ENCODE measurements at places on chromosomes 11 and 22.

- DNase-seq: no peak
Measured at GRCh38 chr11:32435511-32435941, at the start of gene WT1. WT1 (minus strand) TSS chr11:32435539.

GRCh38 chr22:47194476-47195155, 432.2 kb downstream of the TBC1D22A start:
- no peak for DNase-seq

- no peak for DNase-seq
Measured at GRCh38 chr11:19966441-19966840, 193.8 kb downstream of the DBX1 start.

- peak; percentile 36 for DNase-seq
Measured at GRCh38 chr11:10623797-10624761, 55.6 kb upstream of the LYVE1 start.

DNA sequence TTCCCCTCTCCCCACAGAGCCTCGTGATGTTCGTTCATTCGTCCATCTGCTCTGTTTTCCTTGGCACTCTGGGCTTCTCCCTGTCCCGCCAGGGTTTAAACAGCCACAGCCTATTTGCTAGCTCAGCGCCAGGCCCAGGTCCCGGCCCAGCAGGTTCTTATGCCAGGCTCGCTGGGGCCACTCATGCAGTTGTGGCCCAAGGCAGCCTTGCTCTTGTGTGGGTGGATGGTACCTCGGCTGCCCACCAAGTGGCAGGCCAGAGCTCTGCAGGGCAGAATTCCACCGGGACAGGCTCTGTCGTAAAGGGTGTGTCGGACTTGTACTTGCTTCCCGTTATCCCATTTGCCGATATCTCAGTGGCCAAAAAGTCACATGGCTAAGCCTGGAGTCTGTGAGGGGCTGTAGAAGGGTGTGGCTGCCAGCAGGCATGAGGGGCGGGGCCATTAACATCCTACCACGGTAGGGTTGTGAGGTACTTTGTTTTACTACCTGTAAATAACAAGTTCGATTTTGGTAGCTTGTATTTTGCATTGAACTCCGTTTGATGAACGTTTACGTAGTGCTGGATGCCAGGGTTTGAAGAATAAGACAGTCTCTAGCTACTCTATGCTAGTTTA, 7.9 kb downstream of the FAM118A start:
- no peak for DNase-seq

DNA sequence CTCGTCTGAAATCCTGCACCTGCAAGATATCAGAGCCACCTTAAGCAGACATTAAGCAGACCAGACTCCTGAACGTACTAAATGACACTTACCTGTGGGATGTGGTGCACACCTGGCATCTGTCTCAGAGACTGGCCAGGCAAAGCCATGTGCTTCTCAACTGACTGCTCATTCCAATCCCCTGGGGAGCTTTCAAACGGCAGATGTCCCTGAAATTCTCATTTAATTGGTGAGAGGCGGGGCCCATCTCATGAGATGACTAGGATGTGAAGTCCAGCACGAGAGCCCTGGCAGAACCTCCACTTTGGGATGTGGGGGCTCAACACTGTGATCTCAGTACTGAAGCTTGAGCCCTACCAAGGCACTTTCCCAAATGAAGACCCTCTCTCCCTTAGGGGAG, 84.9 kb upstream of the HMGXB4 start:
- DNase-seq: peak; percentile 91

GRCh38 chr11:107689317-107690202, 22.3 kb downstream of the SLN start:
- peak; percentile 71 for DNase-seq

DNA sequence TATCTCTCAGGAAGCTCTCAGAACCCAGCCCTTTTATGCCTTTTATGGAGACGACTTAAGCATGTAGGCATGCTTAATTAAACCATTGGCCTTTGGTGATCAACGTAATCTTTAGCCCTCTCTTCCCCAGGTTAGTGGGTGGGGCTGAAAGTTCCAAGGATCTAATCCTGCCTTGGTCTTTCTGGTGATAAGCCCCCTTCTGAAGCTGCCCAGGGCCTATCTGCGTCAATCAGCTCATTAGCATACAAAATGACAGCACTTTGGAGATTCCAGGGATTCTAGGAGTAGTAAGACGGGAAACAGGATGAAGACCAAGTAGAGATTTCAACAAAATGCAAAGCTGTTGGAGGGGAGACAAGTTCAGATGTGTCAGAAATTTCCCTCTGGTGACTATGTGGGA, 3.1 kb downstream of the FAM118A start:
- no peak for DNase-seq

DNA sequence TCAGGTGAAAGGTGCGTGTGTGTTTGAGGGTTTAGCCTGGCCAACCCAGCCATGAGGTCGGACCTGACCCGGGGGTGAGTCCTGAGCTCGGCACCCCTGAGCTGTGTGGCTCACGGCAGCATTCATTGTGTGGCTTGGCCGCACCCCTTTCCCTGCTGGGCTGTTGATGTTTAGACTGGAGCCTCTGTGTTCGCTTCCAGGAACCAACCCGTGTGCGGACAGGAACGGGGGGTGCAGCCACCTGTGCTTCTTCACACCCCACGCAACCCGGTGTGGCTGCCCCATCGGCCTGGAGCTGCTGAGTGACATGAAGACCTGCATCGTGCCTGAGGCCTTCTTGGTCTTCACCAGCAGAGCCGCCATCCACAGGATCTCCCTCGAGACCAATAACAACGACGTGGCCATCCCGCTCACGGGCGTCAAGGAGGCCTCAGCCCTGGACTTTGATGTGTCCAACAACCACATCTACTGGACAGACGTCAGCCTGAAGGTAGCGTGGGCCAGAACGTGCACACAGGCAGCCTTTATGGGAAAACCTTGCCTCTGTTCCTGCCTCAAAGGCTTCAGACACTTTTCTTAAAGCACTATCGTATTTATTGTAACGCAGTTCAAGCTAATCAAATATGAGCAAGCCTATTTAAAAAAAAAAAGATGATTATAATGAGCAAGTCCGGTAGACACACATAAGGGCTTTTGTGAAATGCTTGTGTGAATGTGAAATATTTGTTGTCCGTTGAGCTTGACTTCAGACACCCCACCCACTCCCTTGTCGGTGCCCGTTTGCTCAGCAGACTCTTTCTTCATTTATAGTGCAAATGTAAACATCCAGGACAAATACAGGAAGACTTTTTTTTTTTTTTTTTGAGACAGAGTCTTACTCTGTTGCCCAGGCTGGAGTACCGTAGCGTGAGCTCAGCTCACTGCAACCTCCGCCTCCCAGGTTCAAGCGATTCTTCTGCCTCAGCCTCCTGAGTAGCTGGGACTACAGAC, 53.9 kb upstream of the PPP6R3 start:
- DNase-seq: no peak

DNA sequence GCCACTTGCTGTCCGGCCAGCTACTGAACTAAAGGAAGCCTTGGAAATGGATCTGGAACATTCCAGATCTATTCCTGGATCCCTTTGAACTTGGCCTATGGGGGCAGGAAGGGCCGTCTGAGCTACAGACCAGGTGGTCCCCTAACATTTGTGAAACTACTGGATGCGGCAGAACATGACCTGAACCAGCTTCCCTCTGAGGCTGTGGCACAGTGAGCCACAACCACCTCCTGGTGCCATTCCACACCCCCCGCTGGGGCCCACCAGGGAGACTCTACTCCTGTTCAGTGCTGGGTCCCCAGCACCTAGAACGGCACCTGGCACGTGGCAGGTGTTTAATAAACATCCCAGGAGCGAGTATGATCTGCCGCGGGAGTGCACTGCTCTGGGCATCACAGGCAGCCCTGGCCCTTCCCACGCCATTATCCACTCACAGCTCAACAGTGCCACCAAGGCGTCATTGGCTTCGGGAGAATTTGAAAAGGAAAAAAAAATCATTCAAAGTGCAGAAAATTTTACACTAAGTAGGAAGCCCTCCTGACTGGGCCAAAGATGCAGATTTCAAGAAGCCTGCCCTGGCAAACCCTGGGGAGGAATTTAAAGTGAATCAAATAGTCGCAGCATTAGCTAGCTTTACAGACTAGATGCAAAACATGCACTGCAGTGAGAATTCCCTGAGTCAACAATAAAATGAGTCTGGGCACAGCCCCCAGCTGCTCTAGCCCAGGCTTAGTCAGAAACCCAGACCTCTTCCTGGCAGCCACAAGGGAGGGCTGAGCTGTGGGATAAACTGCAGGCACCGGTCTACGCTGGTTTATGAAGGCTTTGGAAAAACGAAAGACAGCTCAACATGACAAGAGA, 14.3 kb upstream of the EFCAB6 start:
- no peak for DNase-seq

DNA sequence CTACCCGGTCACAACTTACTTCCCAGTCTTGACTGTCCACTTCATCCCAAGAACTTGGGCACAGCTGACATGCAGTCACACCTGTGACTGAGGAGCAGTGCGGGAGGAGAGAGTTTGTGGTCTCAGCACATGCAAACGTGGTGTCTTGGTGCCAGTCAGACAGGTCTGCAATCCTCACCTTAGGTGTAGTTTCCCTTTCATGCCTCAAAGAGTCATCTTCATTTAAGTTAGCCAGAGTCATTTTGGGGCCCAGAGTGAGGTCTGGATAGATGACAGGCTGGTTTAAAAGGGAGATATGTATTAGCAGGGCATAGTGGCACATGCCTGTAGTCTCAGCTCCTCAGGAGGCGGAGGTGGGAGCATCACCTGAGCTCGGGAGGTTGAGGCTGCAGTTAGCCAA, 108.5 kb upstream of the SORL1-AS1 start:
- no peak for DNase-seq

DNA sequence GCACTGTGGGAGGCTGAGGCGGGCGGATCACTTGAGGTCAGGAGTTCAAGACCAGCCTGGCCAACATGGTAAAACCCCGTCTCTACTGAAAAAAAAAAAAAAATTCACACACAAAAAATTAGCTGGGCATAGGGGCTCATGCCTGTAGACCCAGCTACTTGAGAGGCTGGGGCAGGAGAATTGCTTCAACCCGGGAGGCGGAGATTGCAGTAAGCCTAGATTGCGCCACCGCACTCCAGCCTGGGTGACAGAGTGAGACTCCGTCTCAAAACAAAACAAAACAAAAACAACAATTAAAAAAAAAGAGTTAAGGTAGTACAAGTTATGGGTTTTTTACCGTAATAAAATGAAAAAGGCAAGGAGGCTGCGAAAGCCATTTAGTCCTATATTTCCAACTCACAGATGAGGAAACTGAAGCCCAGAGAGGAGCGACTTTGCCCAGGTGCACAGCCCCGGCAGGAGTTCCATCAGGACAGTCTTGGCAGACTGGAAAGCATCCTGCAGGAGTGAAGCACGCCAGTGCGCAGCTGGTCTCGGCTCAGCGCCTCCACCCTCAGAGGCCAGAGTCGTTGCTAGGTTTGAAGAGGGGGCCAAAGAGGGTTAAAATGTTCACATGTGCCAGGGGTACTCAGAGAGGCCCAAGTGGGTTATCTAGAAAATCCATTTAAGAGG, 3.8 kb upstream of the FADS3 start:
- DNase-seq: no peak

GRCh38 chr11:105960252-105961245, 61.5 kb downstream of the MSANTD4 start:
- peak; percentile 74 for DNase-seq

DNA sequence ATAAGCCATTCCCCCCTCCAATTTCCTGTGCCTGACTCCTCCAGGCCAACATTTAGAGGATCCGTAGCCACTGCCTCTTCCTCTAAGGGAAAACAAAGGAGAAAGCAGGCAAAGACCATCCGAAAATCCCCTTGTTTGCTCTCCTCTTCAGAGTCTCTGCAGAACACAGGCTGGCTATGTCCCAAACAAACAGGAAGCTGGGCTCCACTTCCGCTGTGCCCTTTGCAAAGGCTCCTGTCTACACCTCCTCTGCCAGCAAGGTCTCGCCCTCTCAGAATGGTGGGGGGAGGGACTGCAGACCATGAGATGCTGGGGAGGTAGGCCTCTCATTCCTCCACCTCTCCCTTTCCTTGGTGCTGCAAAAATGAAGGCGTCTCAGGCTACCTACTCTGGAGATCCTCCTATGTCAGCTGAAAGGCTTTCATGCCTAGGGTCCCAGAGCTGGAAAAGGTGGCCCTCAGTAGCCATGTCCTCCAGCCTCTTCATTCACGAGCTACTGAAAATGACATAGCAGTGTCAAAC, 596.2 kb downstream of the BUD13 start:
- DNase-seq: no peak

- no peak for DNase-seq
Measured at GRCh38 chr11:99160447-99160846, 139.7 kb downstream of the CNTN5 start.

- DNase-seq: no peak
Measured at GRCh38 chr11:105429096-105429910, 180.6 kb upstream of the GRIA4 start.

DNA sequence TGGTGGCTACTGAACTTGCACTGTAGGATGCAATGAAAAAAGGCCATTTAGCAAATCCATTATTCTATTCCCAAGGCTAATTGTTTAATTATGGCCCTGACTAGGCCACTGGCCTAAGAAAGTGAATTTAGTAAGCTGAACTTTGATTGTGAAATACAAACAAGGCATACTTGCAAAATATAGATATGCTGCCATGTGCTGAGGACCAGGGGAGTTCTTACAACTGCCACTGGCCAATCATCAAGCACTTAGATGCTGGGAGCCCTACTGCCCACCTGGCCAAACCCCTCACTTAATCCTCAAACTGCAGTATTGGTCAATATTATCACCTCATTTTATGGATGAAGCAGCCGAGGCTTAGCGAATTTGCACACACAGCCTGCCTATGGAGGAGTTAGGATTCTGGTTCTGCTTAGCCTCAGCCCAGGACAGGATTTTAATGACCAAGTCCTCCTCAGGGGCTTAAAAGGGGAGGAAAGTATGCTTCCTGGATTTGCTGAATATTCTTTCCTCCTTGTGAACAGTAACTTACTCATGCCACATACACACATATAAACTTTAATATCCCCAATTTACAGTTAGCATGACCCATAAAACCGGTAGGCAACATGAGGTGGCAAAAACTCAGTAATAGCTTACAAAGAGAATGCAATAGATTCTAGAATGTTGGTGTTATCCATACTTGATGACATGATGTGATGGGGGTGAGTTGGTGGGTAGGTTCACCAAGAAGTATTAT, 39.3 kb downstream of the CD44 start:
- DNase-seq: no peak

GRCh38 chr11:117629146-117629545, 167.9 kb downstream of the DSCAML1 start:
- no peak for DNase-seq

Measured in NCI-H1105 treated with DMSO at 0.1 percent for 48 hours (cell line).